Stimulated activated CD8-positive, alpha-beta memory T cell treated with anti-CD3 and anti-CD28 coated beads, Interleukin-7, amount 100 ng/mL, for 1 hour (primary cell): ENCODE measurements at places on chromosomes 7 and 10.

DNA sequence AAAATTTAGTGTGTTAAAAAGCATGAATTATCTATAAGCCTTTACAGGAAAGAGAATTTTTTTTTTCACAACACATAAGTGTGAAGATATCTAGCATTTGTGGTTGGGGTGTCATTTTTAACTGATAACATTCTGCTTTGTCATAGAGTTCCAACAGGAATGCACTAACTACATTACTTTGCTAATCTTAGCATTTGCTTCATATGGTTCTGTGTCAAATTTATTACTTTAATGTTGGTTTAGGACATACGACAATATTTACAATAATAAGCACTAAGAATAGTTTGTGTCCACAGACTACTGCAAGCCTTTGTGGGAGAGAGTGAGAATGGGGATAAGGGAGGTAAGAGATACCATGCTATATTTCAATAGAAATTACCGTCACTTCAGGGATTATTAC lies 40.6 kb upstream of the MAGI2 start:
- no peak for DNase-seq

GRCh38 chr10:44864051-44864450 lies 47.1 kb upstream of the TMEM72 start:
- DNase-seq, result no peak

DNA sequence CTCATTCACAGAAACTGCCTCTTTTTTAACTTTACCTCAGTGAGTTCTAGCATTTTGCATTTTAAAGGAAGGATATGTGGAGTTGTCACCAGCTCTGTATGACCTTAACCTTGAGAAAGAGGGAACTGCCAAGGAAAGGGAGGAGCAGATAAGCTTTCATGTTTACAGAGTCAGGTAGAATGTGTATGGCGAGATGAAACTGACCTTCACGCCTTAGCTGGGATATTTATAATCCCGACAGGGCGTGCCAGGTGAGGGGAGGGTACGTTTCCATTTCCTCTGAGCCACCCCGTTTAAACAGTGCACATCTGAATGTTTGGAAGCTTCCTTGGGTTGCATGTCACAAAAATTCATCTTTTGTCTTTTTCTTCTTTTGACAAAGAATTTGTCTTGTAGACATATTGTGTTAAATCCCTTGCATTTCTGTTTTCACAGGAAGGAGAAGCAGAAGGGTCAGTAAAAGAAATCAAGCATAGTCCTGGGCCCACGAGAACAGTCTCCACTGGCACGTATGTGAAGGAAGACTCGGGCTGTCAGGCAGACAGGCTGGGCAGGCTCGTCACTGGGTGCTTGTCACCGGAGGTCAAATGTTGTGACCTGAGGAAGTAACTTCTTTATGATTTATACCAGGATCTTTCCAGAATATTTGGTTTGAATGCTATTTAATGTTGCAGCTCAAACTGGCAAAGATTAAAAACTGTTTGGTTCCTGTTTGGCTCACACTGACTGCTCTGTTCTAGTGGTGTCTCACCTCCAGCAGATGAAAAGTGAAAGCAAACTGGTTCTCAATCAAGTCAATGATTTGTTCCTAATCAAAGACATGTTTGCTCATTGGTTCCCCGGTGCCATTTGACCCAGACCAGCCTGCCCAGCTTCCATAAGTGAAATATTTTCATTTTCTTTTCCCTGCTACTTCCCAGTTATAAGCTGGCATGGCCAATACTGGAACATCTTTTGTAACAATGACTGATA lies 16.2 kb downstream of the OPTN start:
- no peak for DNase-seq

- DNase-seq, result no peak
These were observed 117.7 kb downstream of the APBB1IP start for GRCh38 chr10:26555719-26556368.

DNA sequence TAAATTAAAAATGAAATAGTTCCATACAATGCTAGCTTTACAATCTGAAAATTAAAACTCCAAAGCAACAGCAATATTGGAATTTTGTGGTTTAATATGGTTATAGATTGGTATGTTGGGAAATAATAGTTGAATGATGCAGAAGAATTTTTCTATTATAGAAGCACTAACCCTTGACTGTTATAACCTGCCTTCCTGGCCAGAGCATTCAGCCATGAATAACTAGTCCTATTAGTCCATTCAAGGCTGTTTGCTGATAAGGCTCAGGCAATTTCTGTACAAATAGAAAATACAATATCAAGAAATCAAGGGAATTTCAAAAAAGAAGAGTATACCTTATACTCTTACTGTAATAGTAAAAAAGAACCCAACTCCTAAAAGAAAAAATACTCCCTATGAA lies 101.6 kb upstream of the SP4 start:
- DNase-seq, result no peak

- DNase-seq, result no peak
These were observed 3.0 kb downstream of the DLX6 start for GRCh38 chr7:97008275-97008917.

DNA sequence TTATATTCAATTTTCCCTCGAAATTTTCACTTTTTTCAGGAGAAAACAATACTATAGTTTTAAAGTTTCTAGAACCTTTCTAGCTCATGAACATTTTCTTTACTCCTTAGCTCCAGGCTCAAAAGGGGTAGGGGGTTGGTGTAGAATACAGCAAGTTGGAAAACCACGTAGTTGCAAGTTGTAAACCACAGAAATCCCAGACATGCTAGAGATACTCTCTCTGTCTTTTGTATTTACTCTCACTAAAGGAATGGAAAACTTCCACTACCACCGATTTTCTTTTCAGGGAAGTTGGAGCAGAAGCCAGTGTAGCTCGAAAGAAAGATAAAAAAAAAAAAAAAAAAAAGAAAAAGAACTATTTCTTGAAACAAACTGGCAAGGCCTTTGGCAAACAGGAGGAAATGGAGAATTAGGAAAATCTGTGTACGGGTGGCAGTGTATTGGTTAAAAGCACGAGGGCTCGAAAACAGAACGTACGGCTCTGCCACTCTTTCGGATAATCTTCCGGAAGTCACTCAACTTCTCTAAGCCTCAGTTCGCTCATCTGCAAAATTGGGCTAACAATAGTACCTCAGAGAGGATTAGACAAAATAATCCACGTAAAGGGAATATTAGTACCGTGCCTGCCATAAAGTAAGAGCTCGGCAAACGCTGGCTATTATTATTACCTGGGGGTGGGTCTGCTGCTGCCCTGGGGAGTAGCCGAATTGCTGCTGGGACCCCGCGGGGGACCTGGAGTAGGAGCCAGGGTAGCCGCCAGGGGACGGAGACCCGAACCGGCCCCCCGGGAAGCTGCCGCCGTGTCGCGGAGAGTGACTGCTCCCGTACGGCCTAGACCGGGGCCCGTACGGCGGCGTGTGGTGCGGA lies 628 bp downstream of the MPLKIP start:
- no peak for DNase-seq

GRCh38 chr10:93376372-93377293 lies 105.5 kb downstream of the MYOF start:
- DNase-seq, result no peak

GRCh38 chr7:23012908-23013714 lies 819 bp downstream of the HYCC1 start:
- no peak for DNase-seq

DNA sequence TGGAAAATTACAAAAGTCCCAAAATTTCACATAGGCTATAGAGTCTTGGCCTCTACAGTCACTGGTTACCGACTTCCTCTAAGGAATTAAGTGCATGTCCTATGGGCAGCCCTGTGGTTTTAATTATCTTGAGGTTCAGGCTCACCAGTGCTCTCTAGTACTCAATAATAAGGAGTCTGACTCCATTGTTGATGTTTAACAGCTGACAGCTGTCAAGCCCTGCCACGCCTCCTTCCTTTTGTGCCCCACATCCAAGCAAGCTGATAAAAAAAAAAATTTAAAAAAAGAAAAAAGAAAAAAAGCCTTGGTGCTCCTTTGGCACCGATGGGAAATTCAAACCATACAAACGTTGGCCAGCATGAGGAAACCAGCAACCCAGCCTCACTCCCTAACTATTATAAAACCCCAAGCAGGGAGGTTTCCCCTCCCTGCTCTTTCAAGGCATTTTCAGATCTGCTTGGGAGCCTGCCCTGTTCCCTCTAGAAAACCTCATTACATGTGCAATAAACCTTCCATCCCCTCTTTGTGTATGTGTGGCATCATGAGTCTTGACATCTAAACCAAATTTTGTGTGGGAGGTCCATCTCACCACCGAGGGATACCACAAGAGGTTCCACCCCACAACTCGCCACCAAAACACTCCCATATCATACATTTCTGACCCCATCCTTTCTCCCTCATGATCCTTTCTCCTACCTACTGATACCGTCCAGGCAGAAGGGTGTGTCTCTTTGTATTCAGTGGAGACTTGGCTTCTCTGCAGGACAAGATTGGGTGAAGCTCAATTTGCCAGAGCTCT lies 70.9 kb upstream of the CCDC71L start:
- DNase-seq, result no peak

- DNase-seq, result no peak
These were observed 78.6 kb downstream of the CHCHD3 start for GRCh38 chr7:133003052-133003910.

DNA sequence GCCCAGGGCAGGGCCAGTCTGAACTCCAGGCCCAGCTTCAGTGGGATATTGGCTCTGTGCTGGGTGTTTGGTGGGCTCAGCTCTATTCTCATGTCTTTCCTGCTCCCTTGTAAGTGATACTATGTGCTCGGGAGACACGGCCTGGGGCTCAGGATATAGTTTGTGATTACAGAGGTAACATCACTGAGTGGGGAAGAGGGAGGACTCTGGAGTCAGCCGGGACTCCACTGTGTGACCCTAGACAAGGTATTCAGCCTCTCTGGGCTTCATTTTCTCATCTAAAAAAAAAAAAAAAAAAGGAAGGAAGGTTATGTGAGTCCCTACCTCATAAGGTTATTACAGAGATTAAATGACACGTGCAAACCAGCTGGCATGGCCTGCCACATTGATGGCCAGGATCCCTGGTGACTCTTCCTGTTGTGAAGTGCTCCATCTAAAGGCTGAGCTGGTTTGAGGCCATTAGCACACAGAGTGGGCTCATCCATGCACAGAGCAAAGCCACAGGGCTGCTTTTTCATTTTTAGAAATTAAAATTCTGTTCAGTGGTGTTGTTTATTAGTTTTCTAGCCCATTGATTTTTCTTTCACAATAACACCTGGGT lies 15.7 kb downstream of the SLC13A4 start:
- no peak for DNase-seq

GRCh38 chr7:25240340-25240739 lies 12.1 kb upstream of the NPVF start:
- DNase-seq, result no peak

GRCh38 chr7:2259480-2259879 lies 17.5 kb downstream of the NUDT1 start:
- DNase-seq, result no peak

- no peak for DNase-seq
These were observed 50.4 kb downstream of the NRAP start for GRCh38 chr10:113613427-113613826.

DNA sequence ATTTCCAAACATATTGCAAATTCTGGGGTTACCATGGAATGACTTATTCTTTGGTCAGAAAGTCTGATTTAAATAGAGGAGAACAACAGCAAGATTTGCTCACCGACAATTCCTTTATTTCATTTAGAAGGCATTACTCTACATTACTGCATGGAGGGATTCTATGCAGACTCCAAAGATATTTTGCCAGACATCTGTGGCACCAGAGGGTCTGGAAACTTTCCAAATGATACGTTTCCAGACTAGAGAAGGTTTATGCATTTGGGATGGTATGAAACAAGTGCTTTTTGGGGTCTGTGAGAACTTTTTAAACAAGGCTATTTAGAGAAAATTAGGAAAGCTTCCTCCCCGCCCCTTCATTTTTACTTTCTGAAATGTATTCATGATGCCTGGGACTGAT lies 125.3 kb downstream of the SAMD9 start:
- DNase-seq, result no peak

DNA sequence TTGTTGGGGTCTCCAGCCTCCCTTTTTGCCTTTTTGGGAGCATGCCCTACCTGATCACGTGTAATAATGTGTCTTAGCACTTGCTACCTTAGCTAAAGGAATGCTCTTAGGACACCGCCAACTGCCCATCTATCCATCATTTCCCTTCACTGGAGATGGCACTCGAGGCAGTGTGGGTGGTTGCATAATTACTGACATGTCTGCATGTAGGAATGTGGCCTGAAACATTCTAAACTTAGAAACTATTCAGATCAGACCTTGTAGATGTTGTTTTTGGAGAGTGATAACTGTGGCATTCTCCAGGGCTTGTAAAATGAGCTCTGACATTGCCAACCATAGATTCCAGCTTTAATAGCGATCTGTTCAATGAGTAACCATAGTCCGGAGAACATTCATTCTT lies 365.8 kb downstream of the BBS9 start:
- no peak for DNase-seq

DNA sequence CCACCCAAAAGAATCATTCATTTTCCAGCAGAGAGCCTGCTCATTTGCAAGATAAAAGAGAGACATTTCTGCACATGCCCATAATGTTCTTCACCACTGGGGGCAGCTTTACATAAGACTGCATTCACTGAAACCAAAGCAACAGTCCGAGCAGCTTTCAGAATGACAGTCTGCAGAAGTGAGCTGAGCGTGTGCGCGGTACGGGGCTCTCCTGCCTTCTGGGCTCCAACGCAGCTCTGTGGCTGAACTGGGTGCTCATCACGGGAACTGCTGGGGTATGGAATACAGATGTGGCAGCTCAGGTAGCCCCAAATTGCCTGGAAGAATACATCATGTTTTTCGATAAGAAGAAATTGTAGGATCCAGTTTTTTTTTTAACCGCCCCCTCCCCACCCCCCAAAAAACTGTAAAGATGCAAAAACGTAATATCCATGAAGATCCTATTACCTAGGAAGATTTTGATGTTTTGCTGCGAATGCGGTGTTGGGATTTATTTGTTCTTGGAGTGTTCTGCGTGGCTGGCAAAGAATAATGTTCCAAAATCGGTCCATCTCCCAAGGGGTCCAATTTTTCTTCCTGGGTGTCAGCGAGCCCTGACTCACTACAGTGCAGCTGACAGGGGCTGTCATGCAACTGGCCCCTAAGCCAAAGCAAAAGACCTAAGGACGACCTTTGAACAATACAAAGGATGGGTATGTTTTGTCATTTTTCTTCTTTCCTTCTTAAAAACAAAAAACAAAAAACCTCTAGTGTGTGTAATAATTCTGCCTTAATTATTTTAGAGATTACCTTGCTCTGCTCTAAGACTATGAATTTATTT lies at the start of gene LRRTM3:
Gene LRRTM3 (plus strand): TSS at position 141 of the 820 bp plus-strand sequence.
- no peak for DNase-seq

DNA sequence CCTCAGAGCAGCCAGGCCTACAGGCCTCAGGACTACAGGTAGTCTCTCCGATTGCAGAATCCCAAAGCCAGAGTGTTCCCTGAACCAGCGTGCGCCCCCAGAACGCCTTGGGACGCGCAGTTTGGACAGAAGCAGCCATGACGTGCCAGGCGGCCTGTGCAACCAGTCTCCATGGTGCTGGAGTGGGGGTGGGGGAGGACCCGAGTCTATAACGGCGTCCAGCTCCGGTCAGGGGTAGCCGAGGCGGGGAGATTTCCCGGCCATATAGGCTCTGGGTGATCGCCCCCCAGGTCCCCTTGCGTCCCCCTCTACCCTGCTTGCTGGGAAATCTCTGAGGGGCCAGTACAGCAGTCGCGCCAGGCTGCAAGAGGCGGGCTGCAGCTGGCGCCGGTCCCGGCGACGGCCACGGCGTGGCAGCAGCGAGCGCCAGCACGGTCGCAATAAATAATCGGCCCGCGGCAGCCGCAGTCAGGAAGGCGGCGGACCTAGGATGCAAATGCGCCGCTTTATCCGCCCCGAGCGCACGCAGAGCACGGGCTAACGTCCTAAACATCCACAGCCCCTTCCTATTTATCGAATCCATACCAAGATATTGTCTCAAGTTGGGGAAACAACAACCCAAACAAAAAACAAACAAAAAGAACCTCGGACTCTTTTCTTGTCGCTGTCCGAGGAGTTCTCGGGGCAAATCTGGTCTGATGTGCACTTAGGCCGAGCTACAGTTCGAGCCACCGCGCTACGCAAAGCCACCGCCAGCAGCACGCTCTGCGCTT lies 1.6 kb downstream of the HOXA3 start:
- DNase-seq, result no peak
